ENCODE measurements at places on chromosomes 5 and 9.

- H3K27me3 ChIP-seq = peaks cover 14% of the 10 kb centered on the region
- no peaks in the 10 kb centered on the region for H3K4me1 ChIP-seq
- no peak for DNase-seq
- H3K4me3 ChIP-seq = no peak overlapping the region
- no peaks in the 10 kb centered on the region for H3K36me3 ChIP-seq
- no peak overlapping the region for H3K27ac ChIP-seq
These were observed 18.6 kb upstream of the TARS1 start for GRCh38 chr5:33422191-33422590.

- H3K27me3 ChIP-seq = no peaks in the 10 kb centered on the region
- peak overlapping the region; percentile 66 for H3K27ac ChIP-seq
- H3K36me3 ChIP-seq = peaks cover 10% of the 10 kb centered on the region
- H3K4me1 ChIP-seq = peaks cover 34% of the 10 kb centered on the region
- DNase-seq = no peak
- no peak overlapping the region for H3K4me3 ChIP-seq
These were observed 3.3 kb upstream of the RALGDS start for GRCh38 chr9:133124123-133124906.

DNA sequence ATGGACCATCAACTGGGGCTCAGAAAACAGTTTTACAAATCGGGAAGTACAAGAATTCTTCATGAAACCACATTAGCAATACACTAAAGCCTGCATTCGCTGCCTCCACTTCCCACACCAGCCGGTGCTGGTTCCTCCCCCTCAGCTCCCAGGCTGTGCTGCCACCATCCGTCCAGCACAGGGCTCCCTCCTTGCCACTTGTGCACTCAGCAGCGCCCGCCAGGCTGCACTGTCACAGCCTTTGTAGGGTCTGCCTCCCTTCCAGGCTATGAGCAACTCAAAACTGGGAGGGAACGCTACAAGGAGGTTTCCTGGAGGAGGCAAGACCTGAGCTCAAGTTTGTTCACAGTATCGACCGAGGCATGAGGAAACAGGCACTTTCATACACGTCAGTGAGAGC lies 7.7 kb downstream of the MAPK9 start:
- H3K4me1 ChIP-seq = peaks cover 3% of the 10 kb centered on the region
- H3K27me3 ChIP-seq = no peaks in the 10 kb centered on the region
- peaks cover 74% of the 10 kb centered on the region for H3K36me3 ChIP-seq
- H3K27ac ChIP-seq = no peak overlapping the region

DNA sequence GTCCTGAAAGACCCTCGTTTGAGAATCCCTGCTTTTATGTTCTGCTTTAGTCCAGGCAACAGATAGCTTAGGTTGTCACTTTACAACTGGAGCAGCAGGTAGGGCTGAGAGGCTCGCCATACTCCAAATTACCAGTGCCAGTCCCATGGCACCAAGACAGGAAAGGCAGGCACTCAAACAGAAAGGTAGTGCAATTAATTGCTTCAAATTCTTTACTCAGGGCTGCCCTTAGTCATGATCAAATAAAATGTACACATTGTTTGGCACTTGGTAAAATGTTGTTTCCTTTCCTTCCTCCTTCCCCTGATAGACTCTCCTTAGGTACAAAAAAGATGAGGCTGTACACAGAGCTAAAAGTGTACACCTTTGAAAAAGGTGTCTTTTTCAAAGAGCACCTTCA lies 115.8 kb upstream of the CCDC152 start:
- H3K27me3 ChIP-seq = peaks cover 10% of the 10 kb centered on the region
- no peaks in the 10 kb centered on the region for H3K36me3 ChIP-seq
- no peak overlapping the region for H3K27ac ChIP-seq
- no peak for DNase-seq
- no peak overlapping the region for H3K4me3 ChIP-seq

- H3K36me3 ChIP-seq = no peaks in the 10 kb centered on the region
- DNase-seq = no peak
- H3K4me1 ChIP-seq = peaks cover 8% of the 10 kb centered on the region
- H3K27ac ChIP-seq = no peak overlapping the region
- no peak overlapping the region for H3K4me3 ChIP-seq
These were observed 49.6 kb downstream of the GNA14 start for GRCh38 chr9:77598524-77598923.

DNA sequence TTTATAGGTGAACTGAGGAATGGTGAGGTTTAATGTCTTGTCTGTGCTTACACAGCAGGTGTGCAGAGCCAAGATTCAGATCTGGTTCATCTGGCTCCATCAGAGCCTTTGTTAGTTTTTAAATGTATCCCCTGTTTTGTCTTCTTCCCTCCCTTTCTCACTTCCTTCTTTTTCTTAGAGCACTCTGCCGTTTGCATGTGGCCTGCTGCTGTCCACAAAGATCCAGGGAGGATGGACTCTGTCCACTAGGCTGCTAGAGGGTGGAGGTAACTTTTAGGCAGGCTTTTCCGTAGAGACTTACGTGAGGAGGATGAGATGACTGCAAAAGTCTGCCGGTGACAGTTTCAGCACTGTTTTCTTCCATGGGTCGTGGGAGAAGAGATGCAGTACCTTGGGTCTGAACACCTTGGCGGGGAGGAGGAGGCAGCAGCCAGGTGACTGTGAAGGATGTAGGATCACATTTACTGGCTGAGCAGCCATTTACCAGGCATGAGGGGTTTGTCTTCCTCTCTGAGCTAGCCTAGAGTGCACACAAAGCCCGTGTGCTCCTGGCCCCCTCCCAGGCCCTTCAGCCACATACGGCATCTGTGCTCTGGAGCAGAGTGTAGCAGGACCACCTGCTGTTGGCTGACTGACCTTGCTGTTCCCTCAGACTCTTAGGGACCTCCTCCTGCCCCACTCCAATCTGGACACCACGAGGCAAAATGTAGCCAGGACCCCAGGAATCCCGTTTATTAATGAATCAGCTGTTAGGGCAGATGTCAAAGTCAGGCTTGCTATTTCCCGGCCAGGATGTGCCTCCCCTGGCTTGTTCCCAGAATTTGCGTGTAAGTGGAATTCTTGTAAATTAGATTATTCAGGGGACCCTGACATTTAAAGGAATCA lies 1.8 kb downstream of the NTMT1 start:
- H3K27ac ChIP-seq = peak overlapping the region; percentile 91
- H3K4me3 ChIP-seq = peak overlapping the region; percentile 89
- no peaks in the 10 kb centered on the region for H3K27me3 ChIP-seq
- no peak for DNase-seq
- H3K36me3 ChIP-seq = peaks cover 25% of the 10 kb centered on the region

GRCh38 chr9:134208981-134209725 lies 44.8 kb upstream of the RNU6ATAC start:
- H3K27ac ChIP-seq = no peak overlapping the region
- peaks cover 2% of the 10 kb centered on the region for H3K27me3 ChIP-seq
- no peaks in the 10 kb centered on the region for H3K4me1 ChIP-seq

DNA sequence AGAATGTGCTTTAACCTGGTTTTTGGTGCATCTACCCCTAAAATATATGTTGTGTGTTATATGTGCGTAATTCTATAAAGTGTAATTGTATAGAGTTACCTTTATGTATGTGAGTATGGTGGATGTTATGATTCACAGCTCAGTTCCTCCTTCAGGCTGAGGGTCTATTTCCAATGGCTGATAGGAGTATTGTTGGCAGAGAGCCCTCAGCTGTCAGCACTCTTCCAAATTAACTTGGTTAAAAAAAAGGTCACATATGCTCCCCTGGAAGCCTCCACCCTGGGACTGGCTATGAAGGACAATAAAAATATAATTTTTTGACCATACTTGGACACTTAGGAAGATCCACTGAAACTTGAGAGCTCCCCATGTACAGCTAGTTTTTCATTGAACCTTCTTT lies 250.4 kb upstream of the CDH12 start:
- no peaks in the 10 kb centered on the region for H3K27me3 ChIP-seq
- no peak for DNase-seq
- H3K4me1 ChIP-seq = no peaks in the 10 kb centered on the region
- H3K27ac ChIP-seq = no peak overlapping the region
- H3K36me3 ChIP-seq = no peaks in the 10 kb centered on the region

DNA sequence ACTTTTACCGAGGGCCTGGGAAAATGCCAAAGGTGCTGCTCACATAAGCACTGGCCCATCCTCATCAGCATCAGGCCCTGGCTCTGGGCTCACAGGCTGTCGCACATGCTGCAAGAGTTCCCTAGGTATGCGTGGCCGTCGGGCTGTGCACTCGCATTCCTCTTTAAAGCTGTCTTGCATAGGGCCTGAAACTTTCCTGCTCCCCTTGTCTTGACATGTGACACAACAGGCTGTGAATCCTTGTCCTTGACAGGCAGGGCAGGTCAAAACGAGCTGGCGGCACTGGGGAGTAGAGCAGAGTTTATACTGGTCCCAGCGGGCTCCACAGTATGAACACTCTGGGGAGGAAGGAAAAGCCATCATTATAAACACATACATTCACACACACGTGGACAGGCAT lies 30.7 kb downstream of the TSTD2 start:
- peaks cover 6% of the 10 kb centered on the region for H3K4me1 ChIP-seq
- H3K27me3 ChIP-seq = peaks cover 2% of the 10 kb centered on the region
- H3K36me3 ChIP-seq = peaks cover 29% of the 10 kb centered on the region
- H3K4me3 ChIP-seq = no peak overlapping the region
- no peak for DNase-seq

DNA sequence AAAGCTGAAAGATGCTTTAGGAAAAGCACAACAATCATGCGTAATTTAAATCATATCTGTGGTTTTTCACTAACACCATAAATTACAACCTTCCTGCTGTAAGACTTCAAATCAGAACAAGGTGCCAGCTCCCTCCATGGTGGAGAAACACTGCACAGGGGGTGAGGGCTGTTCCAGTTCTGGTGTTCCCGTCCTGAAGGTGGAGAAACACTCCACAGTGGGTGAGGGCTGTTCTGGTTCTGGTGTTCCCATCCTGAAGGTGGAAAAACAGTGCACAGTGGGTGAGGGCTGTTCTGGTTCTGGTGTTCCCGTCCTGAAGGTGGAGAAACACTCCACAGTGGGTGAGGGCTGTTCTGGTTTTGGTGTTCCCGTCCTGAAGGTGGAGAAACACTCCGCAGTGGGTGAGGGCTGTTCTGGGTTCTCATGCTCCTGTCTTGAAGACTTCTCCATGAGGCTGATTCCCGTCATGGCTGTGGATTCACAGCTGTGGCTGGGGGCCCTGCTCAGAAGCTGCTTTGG lies 12.9 kb downstream of the PLEKHG4B start:
- peaks cover 6% of the 10 kb centered on the region for H3K27me3 ChIP-seq
- H3K36me3 ChIP-seq = no peaks in the 10 kb centered on the region
- no peaks in the 10 kb centered on the region for H3K4me1 ChIP-seq
- H3K4me3 ChIP-seq = no peak overlapping the region

GRCh38 chr5:142658278-142658677 lies 27.6 kb downstream of the FGF1 start:
- no peaks in the 10 kb centered on the region for H3K36me3 ChIP-seq
- H3K27ac ChIP-seq = no peak overlapping the region
- H3K4me3 ChIP-seq = no peak overlapping the region
- peaks cover 34% of the 10 kb centered on the region for H3K27me3 ChIP-seq
- H3K4me1 ChIP-seq = no peaks in the 10 kb centered on the region

DNA sequence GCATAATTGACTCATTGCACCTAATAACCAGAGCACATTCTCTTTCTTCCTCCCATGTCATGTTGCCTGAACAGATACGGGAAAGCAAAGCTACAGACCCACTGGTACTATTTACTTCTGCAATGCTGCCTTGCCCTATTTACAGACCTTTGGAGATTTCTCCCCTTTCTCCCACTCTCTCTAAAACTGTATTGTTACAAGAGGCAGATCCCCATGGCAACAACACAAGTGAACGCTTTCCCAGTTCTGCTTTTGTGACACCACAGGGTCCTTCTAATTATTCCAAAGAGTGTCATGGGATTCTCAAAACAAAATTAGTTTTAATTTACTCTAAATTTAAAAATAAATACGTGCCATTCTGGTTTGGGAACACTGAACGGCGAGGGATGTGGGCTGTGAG lies 104.7 kb downstream of the KCTD16 start:
- no peak overlapping the region for H3K4me3 ChIP-seq
- no peak for DNase-seq
- no peaks in the 10 kb centered on the region for H3K4me1 ChIP-seq
- H3K27me3 ChIP-seq = no peaks in the 10 kb centered on the region
- H3K36me3 ChIP-seq = no peaks in the 10 kb centered on the region
- no peak overlapping the region for H3K27ac ChIP-seq

GRCh38 chr9:111815285-111816070 lies 20.7 kb upstream of the SHOC1 start:
- H3K4me3 ChIP-seq = no peak overlapping the region
- H3K36me3 ChIP-seq = no peaks in the 10 kb centered on the region
- no peak for DNase-seq
- H3K27ac ChIP-seq = no peak overlapping the region

DNA sequence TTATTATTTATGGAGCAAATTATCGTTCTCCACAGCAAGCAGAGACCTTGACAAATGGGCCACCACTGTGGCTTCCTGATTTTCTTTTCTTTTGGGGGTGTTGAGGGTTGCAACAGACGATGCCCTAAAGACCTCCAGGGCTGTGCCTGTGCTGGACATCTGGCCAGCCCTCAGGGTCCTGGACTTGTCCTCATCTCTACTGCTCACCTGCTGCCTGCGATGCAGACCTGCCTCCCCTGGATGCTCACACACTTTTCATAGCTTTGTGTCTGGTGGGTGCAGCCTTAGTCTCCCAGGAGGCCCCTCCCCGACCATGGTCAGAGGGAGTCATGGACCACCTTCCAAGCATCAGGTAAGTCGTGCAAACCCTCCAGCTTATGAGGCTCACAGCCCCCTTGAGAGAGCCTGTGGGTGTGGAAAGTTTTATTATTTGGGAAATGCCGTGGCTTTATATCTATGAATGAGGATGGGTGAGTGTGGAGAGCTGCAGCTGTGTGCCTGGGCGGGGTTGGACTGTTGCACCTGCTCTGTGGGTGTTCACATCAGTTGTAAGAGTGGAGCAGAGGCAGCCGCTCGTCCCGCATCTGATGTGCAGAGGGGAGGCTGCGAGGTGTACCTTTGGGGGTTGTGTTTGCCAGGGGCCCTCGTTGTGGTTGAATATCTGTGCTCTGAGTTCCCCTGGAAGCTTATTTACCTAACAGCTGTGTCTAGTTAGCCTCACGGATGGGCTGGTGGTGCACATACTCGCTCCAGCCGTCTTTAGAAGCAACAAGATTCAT lies 126.3 kb upstream of the IRX4 start:
- DNase-seq = no peak
- no peak overlapping the region for H3K4me3 ChIP-seq
- H3K4me1 ChIP-seq = no peaks in the 10 kb centered on the region
- no peak overlapping the region for H3K27ac ChIP-seq
- no peaks in the 10 kb centered on the region for H3K36me3 ChIP-seq

DNA sequence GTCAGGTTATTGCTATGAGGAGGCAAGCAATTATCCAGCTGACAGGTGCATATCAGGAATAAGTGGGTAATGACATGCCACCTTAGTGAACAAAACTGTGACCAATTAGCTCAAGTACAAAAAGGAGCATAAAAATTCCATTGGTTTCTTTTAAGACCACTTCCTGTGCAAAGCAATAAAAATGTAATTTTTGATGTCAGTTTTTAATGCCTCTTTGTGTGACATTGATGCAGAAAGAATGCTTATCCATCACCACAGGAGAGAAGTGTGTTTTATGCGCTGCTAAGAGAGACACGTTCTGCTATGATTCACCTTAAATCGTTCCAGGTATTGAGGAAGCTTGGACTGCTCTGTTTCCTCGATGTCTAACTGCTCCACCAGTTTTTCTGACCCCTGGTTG lies 96.7 kb downstream of the MRPS27 start:
- H3K4me3 ChIP-seq = no peak overlapping the region
- no peak for DNase-seq
- H3K27me3 ChIP-seq = peaks cover 2% of the 10 kb centered on the region
- H3K4me1 ChIP-seq = no peaks in the 10 kb centered on the region
- no peak overlapping the region for H3K27ac ChIP-seq

Data from T-helper 2 cell treated with Interferon-gamma antibody and Interleukin-4, amounts not matched to agents 5 μg/mL and 100 μg/mL, for 36 hours (primary cell).